Stimulated activated CD4-positive, alpha-beta T cell treated with anti-CD3 and anti-CD28 coated beads, Interleukin-2, amount 100 ng/mL, for 24 hours (primary cell): ENCODE measurements at places on chromosomes 16 and 17.

DNA sequence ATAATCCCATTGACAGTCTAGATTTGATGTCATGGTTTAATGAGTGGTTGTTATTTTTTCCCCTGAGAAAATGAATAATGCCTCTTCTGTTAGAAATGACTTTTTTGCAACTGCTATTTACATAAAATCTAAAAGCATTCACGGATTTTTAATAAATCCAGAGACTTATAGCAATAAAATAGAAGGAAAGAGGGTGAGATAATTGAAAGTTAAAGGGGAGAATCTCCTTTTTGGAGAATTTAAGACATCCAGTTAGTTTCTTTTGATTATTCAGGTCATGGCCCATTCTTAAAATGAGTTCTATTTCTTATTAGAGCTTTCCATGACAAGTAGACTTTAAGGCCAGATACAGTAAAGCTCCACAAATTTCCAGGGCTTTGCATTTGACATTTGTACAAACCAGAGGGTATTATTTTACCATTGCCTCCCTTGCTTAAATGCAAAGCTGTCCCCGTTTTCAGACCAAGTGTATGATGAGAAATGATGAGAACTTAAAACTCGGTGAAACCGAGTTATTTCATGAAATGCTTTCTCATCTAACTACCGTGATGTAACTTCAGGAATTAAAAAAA lies 789.0 kb upstream of the SOX9 start:
- DNase-seq = no peak

GRCh38 chr17:951325-952132 lies 28.0 kb downstream of the NXN start:
- DNase-seq = no peak

DNA sequence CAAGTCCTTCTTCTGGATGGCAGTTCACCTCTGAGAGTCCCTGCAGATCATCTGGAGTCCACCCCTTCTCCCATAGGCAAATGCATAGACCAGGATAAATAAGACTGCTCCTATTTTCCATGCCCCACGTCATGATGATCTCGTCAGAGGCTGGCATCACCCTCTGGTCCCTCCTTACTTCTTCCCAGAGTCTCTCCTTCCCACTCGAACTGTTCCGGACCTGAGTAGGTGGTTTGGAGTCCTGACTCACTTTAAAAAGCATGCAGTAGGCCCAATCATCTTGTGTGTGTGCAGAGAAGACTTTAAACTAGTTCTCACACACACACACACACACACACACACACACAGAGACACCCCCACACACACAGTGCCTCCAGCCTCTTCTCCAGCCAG lies 72.0 kb downstream of the SOX9 start:
- DNase-seq = no peak

- DNase-seq = no peak
Measured at GRCh38 chr16:53220585-53220984, 165.8 kb downstream of the CHD9 start.

- DNase-seq = no peak
Measured at GRCh38 chr17:40859536-40859935, 7.5 kb downstream of the KRT12 start.

DNA sequence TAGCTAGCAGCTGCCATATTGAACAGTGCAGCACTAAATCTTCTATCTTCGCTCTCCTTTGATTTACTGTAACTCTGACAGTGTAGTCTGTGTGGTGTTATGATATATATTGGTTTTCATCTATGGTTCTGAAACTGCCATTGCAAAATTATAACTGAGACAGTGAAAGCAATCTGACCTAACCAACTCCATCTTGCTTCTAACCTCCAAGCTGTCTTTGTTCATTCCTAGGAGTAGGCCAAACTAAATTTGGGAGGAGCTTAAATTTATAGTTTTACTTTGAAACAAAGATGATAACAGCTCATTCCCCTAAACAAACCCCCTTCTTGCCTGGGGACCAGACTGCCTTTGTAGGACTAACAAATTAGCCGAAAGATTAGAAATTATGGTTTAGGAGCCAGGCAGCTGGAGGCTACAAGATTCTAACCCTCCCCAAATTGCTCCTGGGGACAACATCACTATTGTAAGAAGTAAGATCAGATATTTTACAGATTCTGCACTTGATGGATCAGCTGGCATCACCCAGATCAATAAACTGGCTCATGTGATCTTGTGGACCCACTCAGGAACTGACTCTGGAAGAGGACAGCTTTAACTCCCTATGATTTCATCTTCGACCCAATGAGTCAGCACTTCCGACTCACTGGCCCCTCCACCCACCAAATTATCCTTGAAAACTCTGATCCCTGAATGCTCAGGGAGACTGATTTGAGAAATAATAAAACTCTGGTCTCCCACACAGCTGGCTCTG lies 47.0 kb upstream of the FBXO47 start:
- no peak for DNase-seq

DNA sequence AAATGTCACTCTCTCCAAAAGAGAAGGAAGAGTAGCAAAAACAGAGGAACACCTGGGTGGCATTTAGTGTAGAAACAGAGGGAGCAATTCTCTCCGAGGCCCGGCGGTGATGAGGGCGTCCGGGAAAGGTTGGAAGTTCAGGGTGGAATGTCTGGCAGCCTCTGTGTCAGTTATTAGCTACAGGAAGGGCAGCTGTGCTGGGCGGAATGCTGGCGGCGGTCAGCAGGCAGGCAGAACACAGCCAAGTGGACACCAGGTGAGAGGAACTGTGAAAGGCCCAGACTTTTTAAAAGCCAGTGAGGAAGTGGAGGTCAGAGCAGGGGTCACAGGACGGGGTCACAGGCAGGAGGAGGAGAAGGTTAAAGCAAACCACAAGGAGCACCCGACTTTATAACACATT lies 238.1 kb downstream of the NTN1 start:
- no peak for DNase-seq

DNA sequence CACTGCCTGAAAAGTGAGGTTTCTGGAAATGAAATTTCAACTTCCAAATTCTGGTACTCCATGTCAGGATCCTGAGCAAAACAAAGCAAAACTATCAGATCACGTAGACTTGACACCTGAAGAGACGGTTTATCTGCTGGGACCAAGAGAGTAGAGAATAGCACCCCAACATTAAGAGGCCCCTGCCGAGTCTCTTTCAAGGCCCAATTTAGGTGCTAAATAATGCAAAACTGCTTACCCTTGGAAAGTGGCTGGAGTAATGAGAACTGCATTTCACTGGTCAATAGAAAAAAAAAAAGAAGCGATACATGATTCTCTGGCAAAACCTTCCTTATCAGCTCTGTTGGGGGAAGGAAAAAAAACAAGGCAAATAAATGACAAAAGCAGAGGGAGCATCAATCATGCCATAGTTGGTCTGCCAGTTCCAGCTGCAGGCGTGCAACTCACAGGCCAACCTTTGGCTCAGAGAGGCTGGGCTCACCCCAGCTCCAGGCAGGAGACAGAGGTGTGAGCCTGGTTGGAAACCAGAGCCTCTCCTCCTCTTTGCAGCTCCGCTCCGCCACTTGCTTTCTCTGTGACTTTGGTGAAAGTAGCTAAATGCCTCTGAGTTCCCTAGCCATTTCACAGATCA lies 595.2 kb downstream of the TOX3 start:
- DNase-seq = no peak
